Activated T-cell treated with anti-CD3 and anti-CD28 coated beads for 48 hours (primary cell): ENCODE measurements at places on chromosomes 2 and 18.

- DNase-seq: no peak
Observed at GRCh38 chr2:238498691-238499295, 72.1 kb downstream of the ASB1 start.

- no peak for DNase-seq
Observed at GRCh38 chr2:38095996-38096861, 20.3 kb upstream of the CYP1B1 start.

GRCh38 chr2:84749442-84749841 is 131.4 kb downstream of the TRABD2A start:
- no peak for DNase-seq

- DNase-seq: peak; percentile 58
Observed at GRCh38 chr2:203782262-203782976, 76.0 kb downstream of the CD28 start.

GRCh38 chr18:73920033-73920432 is 227.6 kb downstream of the FBXO15 start:
- DNase-seq: no peak

DNA sequence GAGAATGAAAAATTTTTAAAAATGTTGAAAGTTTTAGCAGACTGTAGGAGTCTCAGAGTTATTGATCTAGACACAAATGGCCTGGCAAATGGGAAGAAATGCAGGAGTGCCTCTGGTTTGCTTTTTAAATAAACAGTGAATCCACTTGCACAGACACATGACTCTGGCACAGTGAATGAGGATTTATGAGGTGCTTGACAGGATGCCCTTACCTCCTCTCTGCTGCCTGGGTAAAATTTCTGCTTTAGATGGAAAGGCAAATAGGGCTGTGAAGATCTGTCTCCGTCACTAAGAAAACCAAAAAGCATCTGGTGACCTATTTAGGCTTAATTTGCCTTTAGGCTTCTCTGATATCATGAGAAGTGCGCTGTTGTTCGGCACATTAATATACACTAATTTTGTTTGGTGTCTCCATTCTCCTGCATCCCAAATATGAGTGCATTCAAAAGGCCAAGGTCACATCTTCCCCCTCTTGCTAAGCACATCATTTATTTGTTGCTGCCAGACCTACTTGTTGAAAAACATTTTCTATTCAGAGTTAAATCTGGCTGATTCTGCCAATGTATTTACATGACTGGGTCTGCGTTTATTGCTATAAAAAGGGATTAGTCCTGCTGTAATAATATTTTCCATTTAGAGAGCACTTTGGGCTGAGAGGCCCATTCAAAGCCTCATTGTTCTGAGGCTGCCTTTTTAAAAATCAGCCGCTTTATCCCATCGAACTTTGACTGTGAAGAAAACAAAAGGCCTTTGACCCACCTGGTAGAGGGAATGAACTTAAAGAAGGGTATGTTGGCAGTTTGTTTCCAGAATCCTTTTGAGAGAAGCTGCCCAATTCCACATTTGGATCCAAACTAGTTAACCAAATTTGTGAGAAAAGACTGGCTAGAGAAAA is 94.9 kb downstream of the RNF152 start:
- no peak for DNase-seq

DNA sequence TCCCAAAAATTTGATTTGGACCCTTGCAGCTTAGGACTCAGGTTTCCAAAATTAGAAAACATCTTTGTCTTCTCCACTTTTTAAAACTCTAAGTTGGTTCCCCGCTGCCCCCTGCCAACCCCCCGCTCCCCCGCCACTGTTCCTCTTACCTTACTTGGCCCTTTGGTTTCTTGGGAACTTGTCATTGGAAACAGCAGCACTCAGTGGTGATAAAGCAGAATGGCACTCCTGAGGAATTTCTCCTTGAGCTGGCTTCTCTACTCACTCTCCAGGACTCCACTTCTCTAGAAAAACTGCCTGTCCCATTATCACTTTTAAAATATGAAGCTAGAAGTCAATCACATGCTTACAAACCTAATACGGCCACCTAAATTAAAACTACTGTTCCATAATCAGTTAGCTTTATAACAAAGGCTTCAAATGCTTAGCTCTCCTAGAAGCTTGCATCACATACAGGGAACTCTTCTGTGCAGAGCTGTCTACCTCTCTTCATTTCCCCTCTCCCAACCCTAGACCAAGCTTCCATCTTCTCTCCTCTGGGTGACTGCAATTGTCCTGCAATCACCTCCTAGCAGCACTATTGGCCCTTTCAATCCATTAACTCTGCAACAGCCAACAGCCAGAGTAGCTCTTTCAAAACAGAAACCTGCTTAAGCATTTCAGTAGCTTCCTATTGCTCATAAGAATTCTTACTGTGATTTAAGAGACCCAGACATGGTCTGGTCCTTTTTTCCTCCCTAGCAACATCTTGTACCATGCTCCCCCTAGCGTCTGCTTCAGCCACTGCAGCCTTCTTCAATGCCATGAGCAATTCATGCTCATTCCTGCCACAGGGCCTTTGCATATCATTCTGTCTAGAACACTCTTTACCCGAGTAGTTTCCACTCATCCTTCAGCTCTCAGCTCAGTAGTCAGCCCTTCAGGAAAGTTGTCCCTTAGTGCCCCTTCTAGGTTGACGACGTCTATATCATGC is 15.2 kb upstream of the PLEKHM3 start:
- DNase-seq: peak; percentile 67

GRCh38 chr2:11753452-11753885 is 7.0 kb downstream of the LPIN1 start:
- DNase-seq: no peak

GRCh38 chr2:133526530-133527300 is 41.5 kb downstream of the NCKAP5 start:
- no peak for DNase-seq

DNA sequence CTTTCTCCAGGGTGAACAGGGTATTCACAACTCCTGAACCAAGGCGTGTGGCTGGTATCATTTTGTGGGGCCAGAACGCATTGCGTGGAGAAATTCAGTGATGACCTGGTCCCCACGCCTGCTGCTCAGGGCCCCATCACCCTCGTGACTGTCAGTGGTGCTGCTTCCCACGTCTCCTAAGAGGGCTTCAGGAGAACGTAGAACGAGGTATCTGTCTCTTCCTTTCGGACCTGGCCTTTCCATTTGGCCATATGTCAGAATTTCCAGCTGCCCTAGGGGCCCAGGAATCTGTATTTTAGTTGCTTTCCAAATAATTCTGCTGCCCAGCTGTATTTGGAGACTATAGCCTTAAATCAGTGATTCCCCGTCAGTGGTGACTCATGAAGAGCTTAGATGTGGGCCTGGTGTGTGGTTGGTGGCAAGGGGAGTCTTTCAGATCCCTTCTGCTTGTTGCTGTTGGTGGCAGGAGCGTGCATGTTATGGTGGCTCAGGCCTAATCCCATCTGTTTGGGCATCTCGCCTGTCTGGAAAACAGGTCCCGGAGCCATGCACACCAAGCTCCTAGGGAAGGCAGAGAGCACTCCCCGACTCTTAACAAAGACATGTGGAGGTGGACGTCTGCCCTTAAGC is 56.4 kb downstream of the NPAS2 start:
- DNase-seq: no peak

DNA sequence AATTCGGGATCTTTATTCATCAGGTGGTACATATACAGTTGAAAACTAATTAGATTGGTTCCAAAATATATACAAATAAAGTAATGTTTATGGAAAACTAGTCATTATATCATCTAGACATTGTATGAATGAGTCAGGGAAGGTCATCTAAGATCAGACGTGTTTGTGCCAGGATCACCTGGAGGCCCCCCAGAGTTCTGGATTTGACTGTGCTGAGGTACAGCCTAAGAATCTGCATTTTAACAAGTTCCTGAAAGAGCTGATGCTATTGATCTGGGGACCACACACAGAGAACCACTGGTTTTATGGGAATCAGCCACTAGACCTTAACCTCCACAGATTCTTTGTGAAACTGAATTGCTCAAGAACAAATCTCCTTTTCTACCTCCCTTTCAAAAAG is 43.2 kb downstream of the PARD6G start:
- no peak for DNase-seq

GRCh38 chr2:45647356-45647755 is 4.1 kb upstream of the PRKCE start:
- no peak for DNase-seq

DNA sequence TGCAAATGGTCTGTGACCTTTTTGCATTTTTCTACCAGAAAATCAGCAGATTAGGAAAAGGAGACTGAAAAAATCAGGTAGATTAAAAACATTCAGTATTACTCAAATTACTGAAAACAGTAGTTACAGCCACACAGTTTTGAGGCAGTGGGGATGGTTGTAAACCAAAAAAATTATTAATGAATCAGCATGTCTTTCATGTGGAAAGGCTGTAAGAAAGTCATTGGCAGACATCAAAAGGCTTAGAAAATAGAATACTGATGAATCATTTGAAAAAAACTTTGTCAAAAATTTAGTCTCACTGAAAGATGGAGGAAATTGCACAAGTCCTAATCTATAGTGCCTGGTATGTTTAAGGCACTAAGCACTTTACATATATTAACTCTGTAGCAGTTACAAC is 133.9 kb upstream of the GCFC2 start:
- no peak for DNase-seq

- DNase-seq: no peak
Observed at GRCh38 chr18:78965260-78965659, 14.4 kb upstream of the SALL3 start.

- DNase-seq: no peak
Observed at GRCh38 chr18:41940506-41941215, 14.4 kb upstream of the PIK3C3 start.

GRCh38 chr2:239303711-239304532 is 96.9 kb downstream of the HDAC4 start:
- no peak for DNase-seq

GRCh38 chr2:229051798-229052197 is 219.3 kb downstream of the PID1 start:
- DNase-seq: no peak

DNA sequence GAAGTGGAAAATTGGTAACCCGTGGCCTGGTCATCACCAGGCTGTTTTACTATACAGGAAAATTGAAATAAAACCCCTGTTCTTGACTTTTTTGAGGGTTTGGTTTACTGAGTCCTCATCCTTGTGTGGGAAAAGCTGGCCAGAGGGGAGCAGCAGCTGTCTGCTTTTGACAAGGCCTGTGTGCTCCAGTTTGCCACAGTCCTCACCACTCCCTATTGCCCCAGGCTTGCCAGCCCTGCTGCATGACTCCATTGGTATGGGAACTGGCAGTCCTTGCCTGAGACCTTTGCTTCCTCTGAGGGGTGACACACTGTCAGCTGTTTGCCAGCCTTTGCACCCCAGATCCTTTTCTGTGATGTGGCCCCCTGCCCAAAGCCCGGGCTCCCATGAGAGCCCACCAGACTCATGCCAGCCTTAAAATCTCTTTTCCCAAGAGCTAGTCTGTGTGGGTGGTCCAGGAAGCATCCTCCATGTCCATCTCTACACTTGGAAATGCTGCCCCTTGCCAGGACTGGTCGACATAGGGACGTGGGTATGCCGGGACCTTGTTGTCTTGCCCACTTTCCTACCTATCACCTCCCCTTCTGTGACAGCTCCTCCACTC is 39.0 kb downstream of the GLI2 start:
- DNase-seq: no peak

DNA sequence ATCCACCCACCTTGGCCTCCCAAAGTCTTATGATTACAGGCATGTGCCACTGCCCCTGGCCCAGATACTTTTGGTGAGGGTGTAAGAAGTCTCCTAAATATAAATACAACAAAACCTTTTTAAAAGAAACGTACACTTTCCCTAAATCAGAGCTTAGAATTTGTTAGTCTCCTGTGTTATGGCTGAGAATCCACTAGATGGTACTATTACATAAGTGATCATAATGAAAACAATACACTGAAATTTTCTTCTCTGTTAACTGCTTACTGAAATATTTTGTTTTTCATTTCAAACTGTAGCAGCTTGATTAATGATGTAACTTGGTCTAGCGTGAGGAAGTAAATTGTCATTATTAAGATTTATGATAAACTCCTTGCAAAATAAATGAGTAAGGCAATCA is 74.8 kb upstream of the FAM98A start:
- no peak for DNase-seq

DNA sequence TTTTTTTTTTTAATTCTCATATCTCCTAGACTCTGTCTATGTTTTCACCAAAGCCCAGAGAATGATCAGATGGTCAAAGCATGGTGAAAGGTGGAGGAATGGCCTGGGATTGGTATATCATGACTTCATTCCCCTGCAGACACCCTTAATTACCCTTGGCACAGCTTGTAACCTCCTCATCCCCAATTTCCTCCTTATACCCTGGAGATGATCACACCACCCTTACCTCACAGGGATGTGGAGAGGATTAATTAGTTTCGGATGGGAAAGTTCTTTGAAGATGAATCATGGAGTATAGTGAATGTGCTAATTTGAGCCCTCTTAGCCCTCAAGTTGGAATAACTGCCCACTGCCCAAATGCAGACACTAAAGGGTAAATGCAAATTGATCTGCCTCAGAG is 138.0 kb upstream of the LYPD6 start:
- no peak for DNase-seq

GRCh38 chr2:63058144-63058920 is 7.7 kb downstream of the OTX1 start:
- DNase-seq: no peak

GRCh38 chr2:126880324-126880723 is 18.4 kb upstream of the TEX51 start:
- DNase-seq: no peak

GRCh38 chr2:216596236-216596979 is 36.8 kb upstream of the IGFBP2 start:
- DNase-seq: no peak

DNA sequence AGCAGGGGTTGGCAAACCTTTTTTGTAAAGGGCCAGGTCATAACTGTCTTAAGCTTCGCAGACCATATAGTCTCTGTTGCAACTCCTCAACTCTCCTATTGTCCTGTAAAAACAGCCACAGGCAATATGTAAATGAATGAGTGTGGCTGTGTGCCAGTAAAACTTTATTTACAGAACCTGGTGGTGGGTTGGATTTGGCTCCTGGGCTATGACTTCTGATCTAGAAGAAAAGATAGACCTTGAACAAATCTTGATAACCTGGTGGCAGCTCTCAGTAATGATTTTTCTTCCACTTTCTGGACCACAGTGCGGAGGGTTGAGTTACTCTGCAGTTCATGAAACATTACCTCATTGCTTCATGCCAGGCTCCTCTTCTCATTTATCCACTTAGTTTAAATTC is 139.3 kb downstream of the MYCN start:
- no peak for DNase-seq

DNA sequence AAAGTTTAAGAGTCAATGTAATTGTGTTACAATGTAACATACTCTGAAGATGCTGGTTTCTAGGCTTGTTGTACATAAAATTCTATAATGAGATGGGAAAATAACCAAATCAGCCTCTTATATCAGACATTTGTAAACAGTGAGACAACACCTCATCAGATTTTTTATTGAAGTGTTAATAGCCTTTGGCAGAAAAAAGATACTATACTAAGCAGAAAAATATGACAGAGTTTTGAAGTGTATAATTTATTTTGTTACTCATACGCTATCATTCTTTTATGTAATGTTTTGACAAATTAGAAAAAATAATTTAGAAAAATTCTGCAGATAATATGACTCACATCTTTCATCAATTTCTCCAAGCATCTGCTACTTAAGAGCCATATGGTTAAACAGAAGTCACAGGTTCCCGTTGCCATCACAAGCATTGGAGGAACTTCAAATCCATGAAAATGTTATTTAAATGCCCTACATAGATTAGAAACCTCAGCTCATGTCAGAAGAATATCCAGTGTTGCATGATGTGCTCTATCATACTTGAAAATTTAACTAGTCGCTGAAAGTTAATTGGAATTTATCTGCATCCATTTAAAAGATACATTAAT is 535.4 kb downstream of the LRP1B start:
- DNase-seq: no peak

- DNase-seq: no peak
Observed at GRCh38 chr2:124623560-124623959, 598.5 kb downstream of the CNTNAP5 start.
